Ovary (tissue), 10 donors: ENCODE measurements at places on chromosomes 12 and 14. TPM values are rescaled to one million over a fixed set of nuclear protein-coding genes. Genes with fewer than 3 reads are reported as not detected.

The GPR68 gene
- total RNA-seq: 0.17 TPM

The CFAP54 gene
- 0.71 TPM for total RNA-seq

GRCh38 chr12:6438345-6438744 lies 6.4 kb upstream of the CD27 start:
- H3K36me3 ChIP-seq: no peaks in the 10 kb centered on the region
- no peak overlapping the region for H3K27ac ChIP-seq
- no peaks in the 10 kb centered on the region for H3K27me3 ChIP-seq
- DNase-seq: peak; percentile 15
- H3K4me1 ChIP-seq: no peaks in the 10 kb centered on the region

- H3K4me1 ChIP-seq: no peaks in the 10 kb centered on the region
- no peaks in the 10 kb centered on the region for H3K27me3 ChIP-seq
- H3K4me3 ChIP-seq: no peak overlapping the region
- DNase-seq: no peak
- no peaks in the 10 kb centered on the region for H3K36me3 ChIP-seq
These were observed 353.8 kb upstream of the FAR2 start for GRCh38 chr12:28795311-28795710.

The RND1 gene
- total RNA-seq: 0.27 TPM

DNA sequence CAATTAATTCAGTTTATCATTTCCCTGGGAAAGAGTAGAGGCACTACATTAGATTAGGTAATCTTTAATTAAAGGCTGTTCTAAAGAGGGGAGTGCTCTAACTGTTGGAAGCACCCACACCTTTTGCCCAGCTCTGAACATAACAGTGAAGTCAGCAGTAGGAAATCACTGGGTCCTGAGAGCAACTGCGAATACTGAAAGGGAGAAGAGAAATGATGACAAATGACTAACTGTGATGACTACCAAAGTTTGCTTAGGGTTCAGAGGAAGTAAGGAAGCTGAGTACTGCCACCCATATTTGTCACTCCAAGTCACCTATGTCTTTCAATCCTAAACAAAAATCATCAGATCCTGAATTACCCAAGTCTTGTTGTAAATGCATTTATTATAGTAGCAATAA lies 140.6 kb downstream of the EPS8 start:
- H3K36me3 ChIP-seq: no peaks in the 10 kb centered on the region
- no peak overlapping the region for H3K27ac ChIP-seq
- no peak for DNase-seq

GRCh38 chr14:79084861-79085260 lies 914.7 kb downstream of the NRXN3 start:
- H3K4me1 ChIP-seq: no peaks in the 10 kb centered on the region
- H3K4me3 ChIP-seq: no peak overlapping the region
- H3K27me3 ChIP-seq: no peaks in the 10 kb centered on the region
